Small intestine (tissue), 16 donors: ENCODE measurements at places on chromosomes 3 and 15. TPM values are rescaled to one million over a fixed set of nuclear protein-coding genes. Genes with fewer than 3 reads are reported as not detected.

AHSG gene
- polyA plus RNA-seq = not detected

SLC12A8 gene
- 25.4 TPM for polyA plus RNA-seq

OR5K4 gene
- not detected for polyA plus RNA-seq

SLC15A2 gene
- 0.54 TPM for polyA plus RNA-seq

MEX3B gene
- polyA plus RNA-seq = 3.0 TPM

ZNF106 gene
- polyA plus RNA-seq = 13.2 TPM

SLC9C1 gene
- polyA plus RNA-seq = 0.06 TPM

GOLGA8Q gene
- polyA plus RNA-seq = 1.6 TPM

CASR gene
- polyA plus RNA-seq = not detected
